ENCODE measurements at places on chromosomes 3 and 15.

GRCh38 chr3:190497811-190498210, 16.1 kb upstream of the IL1RAP start:
- DNase-seq, result no peak

DNA sequence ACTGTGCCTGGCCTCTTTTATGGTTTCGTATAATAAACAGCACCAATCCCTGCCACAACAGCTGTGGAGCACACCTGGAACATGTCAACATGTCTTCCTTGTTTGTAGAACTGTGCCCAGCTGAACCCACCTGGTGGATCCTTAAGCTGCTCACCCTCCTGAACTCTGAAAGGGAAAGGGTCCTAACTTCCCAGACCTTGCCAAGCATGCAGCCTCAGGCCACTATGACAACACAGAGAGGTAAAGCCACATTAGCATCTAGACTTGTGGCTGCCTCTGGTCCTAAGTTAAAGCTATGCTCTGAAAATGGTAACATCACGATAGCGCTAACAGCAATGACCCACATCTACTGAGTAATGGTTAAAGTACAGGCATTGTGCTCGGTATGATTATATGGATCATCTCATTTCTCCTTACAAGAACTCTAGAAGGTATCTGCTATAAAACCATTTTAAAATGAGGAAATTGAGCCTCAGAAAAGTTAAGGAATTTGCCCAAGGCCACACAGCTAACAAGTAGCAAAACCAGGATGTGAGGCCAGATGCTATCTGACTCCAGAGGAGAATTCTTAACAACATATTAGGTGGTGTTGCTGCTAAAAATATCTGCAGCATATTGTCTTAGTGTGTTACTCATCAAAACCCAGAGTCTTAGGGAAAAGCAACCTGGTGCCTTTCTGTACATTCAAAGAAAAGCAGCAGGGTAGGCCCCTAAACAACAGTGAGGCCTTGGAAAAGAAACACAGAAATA, 23.1 kb upstream of the HERC1 start:
- no peak for DNase-seq

- DNase-seq, result no peak
These were observed 32.1 kb downstream of the PLCL2 start for GRCh38 chr3:16916840-16917239.

DNA sequence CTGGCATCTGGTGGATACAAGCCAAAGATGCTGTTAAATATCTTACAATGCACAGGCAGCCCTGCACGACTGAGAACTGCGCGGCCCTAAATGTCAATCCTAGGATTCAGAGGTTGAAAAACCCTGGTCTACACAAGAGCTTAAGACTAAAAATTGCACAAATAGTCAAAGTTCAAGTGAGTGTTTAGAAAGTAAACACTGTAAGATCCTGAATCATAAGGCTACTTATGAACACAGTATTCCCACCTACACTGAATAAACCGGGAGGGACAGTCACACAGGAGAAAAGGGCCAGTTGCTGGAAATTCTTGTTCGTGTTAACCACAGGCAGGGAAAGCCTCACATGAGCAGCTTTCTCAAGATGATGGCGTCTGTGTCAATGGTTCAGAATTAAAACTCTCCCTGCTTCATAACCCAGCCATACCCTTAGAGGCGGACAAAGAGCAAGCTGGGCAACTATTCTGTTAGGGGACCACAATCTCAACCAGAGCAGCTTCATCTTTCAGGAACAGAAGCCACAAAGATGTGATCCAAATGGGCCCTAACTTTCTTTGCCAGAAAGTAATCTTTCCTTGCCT, 37.7 kb downstream of the LRIG1 start:
- DNase-seq, result no peak

DNA sequence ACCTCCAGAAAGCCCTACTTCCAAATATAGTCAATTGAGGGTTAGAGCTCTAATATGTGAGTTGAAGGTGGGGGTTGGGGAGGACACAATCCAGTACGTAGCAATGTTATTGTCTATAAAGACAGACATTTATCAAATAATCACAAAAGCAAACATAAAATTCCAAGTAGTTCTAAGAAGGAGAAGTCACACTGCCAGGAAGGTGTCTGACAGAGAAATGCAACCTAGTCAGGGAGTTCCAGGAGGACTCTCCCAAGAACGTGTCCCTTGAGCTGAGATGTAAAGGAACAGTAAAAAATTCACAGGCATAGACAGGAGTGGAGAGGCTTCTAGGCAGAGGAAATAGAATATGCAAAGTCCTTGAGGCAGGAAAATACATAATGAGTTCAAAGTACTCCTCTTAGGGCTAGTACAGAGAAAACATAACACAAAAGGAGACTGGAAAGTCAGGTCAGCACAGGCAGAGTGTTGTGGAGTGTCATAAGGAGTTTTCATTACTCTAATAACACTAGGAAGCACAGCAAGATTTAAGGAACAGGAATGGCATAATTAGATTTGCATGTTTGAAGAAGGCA, 277.6 kb upstream of the STT3B start:
- no peak for DNase-seq

DNA sequence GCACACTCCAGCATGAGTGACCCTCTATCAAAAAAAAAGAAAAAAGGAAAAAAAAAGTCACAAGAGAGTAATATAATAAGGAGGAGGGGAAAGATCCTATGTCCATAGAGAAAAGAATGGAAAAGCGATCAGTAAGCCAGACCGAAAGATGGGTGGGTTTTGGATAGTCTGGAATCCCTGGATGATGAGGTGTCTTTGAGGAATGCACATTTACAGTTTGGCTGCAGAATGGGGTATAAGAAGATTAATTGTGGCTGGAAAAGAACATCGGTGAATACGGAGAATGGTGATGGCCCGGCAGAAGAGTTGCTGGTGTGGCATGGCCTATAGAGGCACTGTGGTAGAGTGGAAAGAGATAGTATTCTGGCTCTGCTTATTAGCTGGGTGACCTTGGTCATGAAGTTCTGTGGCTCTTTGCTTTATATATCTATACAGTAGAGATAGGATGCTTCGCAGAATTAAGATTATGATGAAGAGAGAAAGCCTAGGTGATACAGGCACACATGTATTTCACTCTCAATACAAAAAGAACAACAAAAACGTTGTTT, 187.9 kb downstream of the AKAP13 start:
- DNase-seq, result no peak
